ENCODE measurements at places on chromosomes 5 and 9.

DNA sequence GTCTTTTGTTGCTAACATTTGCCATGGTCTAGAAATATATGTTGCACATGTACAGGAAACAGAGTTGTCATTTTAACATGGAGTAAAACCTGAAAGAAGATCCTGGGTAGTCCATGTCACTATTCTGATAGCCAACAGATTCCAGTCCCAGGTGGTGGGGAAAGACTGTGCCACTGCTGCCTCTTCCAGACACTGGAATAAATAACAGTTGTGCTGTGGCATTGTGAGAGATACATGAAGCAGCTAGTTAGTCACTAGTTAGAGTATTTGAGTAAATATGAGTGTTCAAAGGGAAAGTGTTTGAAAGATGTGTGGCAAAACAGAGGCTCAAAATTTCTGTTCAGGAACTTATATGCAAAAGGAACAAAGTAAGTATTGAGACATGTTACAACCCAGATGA is 1408.3 kb downstream of the EFNA5 start:
- DNase-seq, result no peak

DNA sequence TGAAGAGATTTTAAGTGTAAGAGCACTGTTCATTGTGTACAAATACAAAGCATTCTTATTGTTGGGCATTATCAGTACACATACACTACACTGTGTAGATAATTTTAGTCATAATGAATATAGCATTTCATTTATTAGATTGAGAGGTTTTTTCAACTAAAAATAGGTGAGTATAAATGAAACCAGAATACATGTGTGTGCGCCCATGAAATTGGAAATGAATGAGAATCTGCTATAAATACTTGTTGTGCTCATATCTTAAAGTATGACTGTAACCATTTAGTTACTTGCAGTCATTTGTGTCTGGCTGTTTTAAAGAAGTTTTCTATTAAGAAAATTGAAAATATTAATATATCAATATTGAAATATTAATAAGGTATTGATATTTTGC is 189.0 kb upstream of the MEF2C start:
- DNase-seq, result no peak

DNA sequence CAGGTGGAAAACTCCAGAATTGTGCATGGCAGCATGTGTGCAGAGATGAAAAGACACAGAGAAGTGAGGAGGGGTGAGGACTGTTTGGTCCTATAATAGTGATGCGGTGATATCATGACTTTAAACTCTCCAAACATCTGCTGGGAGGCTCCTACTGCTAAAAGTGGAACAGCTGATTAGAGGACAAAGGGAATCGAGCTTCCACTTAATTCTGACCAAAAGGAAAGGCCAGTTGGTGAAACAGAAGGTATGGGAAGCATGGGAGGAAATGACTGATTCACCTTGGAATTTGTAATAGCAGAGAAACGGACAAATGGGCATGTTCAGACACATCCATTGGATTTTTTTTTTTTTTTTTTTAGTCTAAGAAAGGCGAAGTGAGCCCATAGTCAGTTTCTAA is 67.5 kb upstream of the MAMDC2 start:
- DNase-seq, result peak; percentile 70

GRCh38 chr5:1527533-1528205 is 3.9 kb upstream of the LPCAT1 start:
- DNase-seq, result no peak

DNA sequence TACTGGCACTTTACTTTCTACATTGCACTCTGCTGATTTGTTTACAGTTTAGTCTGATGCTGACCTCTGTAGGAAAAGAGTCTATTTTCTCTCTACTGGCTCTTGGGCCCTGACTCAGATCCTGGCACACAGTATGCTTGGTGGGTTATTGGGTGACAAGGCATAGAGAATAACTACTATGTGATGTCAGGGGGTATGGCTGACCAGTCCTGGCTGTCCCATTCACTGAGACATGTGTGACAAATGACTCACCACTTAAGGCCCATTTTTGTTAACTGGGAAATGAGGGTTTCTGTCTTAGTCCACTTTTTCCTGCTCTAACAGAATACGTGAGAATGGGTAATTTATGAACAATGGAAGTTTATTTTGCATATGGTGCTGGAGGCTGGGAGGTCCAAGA is 66.4 kb downstream of the DAPK1 start:
- DNase-seq, result peak; percentile 90

GRCh38 chr9:18824095-18824666 is 208.8 kb downstream of the SAXO1 start:
- peak; percentile 35 for DNase-seq

GRCh38 chr5:80934751-80935150 is 25.4 kb upstream of the RASGRF2 start:
- no peak for DNase-seq
